Activated gamma-delta T cell (primary cell): ENCODE measurements at places on chromosomes 4 and X.

DNA sequence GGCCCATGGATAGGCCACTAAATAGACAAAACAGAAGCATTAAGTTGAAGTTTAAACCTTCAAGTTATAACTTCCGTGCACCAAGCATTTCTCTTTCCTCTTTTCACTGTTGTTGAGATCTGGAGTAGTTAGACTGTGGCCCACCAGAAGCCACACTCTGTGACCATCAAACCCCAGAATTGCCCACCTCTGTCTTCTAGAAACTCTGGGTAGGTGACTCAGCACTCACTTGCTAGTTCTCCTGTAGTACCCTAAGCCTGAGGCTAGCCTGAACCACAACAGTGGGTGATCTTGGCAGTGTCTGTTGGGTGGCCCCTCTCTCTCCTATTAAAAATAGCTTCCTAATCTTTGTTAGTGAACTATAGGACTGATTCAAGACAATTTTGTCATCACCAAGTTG, 24.6 kb upstream of the CD40LG start:
- no peak for DNase-seq

DNA sequence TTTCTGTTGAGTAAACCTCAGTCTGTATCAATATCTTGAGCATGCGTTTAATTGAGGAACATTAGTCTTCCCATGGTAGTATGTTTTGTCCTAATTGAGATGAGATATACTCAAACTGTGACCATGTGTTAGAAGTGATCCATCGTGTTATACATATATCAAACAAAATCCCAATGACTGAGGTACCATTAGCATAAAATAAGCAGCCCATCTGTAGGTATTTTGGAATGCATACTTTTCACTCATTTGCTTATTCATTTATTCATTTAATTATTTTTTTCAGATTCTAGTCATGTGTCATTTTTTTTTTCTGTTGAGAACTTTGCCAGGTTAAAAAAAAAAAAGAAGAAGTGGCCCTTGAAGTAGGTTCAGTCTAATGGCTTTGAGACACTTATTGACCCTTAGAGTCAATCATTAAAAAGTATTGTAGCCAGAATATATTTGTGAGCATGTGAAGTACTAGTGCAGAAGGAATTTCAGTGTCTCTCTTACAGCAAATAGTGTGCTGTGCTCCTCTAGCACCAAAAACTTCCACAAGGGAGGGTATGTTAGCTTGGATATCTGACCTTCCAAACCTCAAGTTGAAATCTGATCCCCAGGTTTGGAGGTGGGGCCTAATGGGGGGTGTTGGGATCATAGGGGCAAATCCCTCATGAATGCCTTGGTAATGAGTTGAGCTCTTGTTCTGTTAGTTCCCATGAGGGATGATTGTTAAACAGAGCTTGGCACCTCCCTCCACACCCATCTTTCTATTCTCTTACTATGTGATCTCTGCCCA, 130.8 kb upstream of the NPY2R start:
- no peak for DNase-seq

DNA sequence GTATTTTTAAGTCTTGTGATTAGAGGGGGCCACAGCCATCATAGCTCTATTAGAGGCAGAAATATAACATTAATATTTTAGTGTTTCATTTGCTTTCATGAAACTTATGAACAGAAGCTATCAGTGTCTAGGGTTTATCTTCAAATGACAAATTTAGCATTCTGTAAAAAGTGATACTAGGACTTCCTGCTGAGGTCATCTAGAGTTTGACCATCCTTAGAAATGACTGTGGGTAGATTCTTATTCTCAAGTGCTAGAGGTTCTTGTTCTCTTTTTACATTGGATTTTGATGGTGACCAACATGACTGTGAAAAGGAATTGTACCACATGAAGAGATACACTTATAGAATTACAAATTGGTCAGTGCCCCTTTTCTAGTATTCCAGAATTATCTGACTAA, 568.6 kb downstream of the RPA4 start:
- DNase-seq, result no peak

DNA sequence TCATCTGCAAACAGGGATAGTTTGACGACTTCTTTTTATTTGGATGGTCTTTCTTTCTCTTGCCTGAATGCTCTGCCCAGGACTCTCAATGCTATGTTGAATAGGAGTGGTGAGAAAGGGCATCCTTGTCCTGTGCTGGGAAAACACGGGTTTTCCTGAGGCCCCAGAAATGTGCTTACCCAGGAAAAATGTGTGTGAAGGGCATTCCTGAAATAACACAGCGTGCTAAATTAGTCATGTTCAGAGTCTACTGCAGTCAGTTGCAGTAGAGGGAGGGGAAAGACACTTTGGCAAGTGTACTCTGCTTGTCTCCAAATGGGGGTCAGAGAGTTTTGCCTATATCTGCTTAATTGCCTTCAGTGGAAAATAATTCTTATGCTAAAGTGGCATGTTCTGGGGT, 153.9 kb downstream of the CCNG2 start:
- no peak for DNase-seq

DNA sequence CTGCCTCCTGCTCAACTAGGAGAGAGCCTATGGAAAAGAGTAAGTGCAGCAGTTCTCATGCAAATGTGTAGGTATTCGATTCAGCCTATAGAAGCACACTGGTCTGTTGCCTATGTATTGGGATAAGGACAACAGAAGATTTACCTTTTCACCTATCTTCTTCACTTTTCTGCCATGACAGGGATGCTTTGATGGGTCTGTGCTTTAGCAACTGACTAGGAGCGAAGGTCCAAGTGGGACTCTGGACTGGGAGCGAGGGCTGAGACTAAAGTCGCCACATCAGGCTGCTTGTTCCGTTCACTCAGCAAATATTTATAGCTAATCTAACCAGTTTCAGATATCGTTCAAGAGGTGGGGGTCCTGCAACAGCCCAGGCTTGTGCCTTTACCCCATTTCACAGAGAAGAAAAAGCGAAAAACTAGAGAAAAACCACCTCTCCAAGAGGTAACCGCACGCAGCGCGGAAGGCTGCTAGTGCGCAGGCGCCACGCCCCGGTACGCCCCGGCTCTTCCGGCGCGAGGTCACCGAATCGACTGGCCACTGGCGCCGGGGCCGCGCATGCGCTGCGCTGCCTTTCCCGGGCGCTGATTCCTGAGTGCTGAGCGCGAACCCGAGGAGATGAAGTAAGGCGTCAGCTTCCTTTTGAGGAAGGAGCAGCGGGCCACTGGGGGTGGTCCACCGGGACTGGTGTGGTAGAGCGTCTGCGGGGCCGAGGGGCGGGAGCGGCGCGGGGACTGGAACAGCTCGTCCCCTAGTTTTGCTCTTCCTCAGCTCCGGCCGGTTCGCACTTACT, at the start of gene RBMX2:
RBMX2 (plus strand) TSS at position 573 of the 793 bp plus-strand sequence; CDS start at position 619, 46 bp downstream.
- peak; percentile 63 for DNase-seq

- DNase-seq, result no peak
Measured at GRCh38 chr4:48504352-48504751, 14.3 kb downstream of the ZAR1 start.

GRCh38 chrX:143632625-143633410, 3.1 kb downstream of the SLITRK4 start:
- DNase-seq, result no peak

GRCh38 chrX:113594123-113594841, 753.7 kb upstream of the AMOT start:
- no peak for DNase-seq

GRCh38 chrX:112513154-112513553, 166.6 kb downstream of the LHFPL1 start:
- DNase-seq, result no peak

DNA sequence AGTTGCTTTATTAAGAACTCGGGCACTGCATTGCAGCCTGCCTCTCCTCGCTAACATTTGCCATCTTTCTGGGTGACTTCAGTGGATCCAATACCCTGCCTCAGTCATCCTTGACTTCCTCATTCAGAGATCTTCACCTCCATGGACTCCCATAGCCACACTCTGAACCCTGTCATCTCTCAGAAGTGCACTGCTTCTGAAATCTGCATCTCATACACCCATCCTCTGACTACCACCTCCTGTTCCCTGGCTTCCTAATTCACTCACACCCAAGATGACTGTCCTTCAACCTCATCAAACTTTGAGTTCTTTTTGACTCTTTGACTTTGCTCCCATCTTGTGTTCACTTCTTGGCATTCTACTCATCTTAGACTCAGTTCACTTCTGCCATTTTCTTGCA, 25.3 kb upstream of the CYBB start:
- DNase-seq, result no peak

DNA sequence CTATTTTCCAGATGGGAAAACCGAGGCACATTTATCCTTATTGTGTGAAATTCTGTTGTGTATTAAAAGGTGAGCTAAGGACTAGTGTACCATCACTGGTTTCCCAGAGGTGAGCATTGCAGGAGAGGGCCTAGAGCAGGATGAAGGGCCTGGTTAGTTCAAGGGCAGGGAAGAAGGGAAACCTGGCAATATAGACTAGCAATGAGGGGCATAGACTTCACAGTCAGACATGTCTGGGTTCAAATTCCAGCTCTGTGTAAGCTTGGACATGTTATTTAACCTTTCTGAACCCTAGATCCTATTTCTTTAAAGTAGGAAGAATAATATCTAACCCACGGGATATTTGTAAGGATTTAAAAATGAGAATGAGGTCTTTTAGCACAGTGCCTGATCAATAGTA, 50.8 kb downstream of the WDR19 start:
- no peak for DNase-seq

DNA sequence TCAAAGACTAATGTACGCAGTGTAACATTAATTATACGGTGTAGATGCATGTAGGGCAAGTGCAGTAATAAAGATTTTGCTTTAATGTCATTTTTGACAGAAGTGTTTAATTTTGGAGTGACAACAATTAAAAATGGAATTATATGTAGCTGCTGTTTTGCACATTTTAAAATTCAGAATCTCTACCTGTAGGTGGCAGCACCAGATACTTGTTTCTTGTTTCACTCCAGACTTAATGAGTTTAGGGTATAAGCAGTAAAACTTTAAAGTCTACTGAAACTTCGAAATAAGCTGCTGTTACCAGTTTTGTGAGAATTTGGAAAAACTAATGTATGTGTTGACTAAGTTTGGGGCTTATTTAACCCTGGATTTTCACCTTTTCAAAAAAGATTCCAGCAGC, 144.9 kb downstream of the POLA1 start:
- DNase-seq, result no peak

DNA sequence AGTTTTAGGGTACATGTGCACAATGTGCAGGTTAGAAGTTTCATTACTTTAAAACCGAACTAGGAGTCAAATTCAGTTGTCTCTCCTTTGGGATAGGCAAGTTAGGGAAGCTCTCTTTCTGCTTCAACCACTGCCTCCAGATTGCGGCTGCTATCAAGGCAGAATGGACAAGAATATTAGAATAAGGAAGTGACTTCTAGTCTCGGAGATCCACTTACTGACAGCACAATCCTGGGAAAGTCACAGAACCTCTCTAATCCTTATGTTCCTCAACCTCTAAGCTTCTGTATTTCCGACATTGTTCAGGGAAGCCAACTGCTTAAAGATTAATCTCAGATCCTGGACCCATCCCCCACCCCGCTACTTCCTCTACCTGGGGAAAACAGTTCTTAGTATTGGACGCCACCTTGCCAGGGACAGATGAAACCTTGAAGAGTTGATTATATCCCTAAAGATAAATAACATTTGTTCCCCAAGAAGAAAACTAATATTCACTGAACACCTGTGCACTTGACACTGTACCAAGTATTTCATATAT, 2.1 kb downstream of the NUP62CL start:
- no peak for DNase-seq

GRCh38 chrX:31421441-31421840, 349.6 kb upstream of the FTHL17 start:
- no peak for DNase-seq

- no peak for DNase-seq
Measured at GRCh38 chr4:109728385-109728784, 1.5 kb downstream of the PLA2G12A start.

GRCh38 chr4:125390727-125391126, 76.0 kb downstream of the FAT4 start:
- DNase-seq, result no peak

DNA sequence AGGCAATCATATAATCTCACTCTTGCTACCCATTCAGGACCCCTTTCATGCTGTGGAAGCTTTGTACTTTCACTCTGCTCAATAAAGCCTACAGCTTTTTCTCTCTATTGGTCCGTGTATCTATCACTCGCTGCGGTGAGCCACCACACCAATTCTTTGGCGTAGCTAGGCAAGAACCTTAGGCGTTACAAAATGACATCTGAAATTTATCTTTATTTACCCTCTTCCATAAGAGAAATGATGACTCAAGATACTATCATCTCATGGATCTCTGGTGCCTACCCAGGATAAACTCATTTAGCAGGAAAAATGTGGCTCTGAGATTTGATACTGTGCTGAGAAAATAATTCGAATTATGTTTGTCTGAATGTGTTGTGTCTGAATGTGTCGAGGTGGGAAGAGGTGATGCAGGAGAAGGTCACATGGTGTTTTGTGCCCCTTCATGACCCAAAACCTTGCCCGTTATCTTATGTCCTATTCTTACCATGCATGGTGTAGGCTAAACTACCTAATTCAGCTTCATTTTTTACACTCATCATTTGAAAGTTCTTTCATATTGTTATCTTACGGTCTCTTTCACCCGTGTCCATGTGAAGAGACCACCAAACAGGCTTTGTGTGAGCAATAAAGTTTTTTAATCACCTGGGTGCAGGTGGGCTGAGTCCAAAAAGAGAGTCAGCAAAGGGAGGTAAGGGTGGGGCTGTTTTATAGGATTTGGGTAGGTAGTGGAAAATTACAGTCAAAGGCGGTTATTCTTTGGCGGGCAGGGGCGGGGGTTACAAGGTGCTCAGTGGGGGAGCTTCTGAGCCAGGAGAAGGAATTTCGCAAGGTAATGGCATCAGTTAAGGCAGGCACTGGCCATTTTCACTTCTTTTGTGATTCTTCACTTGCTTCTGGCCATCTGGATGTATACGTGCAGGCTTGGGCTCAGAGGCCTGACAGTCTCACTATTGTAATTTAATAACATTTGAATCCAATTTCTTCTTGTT, 41.6 kb upstream of the GIMD1 start:
- no peak for DNase-seq

DNA sequence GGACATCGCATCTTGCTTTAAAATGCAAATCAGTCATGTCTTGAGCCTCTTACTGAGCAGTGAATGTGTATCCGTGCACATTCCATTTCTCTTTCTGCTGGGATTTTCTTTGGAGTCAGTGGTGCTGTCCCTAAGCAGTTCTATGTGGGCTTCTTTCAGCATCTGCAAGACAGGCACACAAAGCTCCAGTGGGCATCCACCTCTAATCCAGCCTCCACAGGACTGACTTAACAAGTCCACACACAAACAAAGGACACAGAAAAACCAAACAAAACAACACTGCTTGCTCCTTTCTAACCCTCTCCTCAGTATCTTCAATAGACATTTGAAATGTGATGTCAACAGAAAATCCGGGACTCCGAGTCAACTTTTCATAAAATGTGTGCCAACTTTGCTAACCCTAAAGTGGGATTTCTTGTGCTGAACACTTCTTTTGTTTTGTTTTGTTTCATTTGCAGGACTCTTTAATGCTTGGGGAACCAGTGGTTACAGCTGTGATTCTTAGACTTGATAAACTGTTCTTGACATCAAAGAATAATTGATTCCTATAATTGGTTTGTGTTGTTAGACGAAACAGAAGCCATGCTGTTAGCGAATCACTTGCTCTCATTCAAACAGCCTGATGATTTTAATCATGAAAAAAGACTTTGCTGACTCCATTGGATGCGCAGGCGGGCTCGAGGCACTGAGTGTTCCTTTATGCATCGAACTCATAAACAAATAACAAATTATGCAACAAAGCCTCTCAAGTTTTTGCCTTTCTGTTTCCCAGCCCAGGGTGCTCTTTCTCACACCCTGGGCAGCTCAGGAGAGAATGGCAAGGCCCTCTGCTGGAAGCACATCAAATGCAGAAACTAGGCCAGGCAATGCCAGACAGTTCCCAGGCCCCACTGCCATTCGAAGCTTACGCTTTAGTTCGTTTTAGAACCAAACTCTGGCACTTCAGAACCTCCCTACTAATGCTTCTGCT, 20.1 kb downstream of the ETNPPL start:
- DNase-seq, result no peak
